ENCODE measurements at places on chromosomes 1 and 21. TPM values are rescaled to one million over a fixed set of nuclear protein-coding genes. Genes with fewer than 3 reads are reported as not detected.

Gene SELENBP1
- total RNA-seq: not detected

Gene DNM3
- 0.35 TPM for total RNA-seq

Gene C4BPA
- total RNA-seq: not detected

Gene BMP8A
- total RNA-seq: 0.14 TPM

Gene CFAP141
- total RNA-seq: not detected

Gene LCE1F
- not detected for total RNA-seq

Gene VSIG8
- total RNA-seq: not detected

DNA sequence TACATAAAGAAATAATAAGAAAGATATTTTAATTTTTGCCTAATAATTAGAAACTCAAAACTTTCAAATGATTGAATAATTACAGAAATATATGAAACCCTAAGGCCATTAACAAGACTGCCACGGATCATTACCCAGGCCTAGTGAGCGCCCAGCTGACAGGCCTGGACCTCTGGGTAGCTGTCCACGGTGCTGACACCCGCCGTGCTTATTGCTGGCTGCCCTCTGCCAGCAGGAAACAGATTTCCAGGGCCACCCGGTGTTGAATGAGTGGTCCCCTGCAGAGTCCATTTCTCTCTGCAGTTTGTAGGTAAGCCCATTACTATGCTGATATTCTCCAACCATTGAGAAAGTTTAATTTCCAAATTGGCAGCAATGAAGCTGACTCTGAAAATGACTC is 254.4 kb upstream of the GJB5 start:
- no peaks in the 10 kb centered on the region for H3K36me3 ChIP-seq
- H3K4me1 ChIP-seq: no peaks in the 10 kb centered on the region
- H3K4me3 ChIP-seq: no peak overlapping the region
- H3K27ac ChIP-seq: no peak overlapping the region
- peaks cover 26% of the 10 kb centered on the region for H3K27me3 ChIP-seq
- DNase-seq: peak; percentile 3

- H3K4me3 ChIP-seq: no peak overlapping the region
- DNase-seq: no peak
- H3K36me3 ChIP-seq: no peaks in the 10 kb centered on the region
- H3K4me1 ChIP-seq: no peaks in the 10 kb centered on the region
- peaks cover 8% of the 10 kb centered on the region for H3K27me3 ChIP-seq
Observed at GRCh38 chr1:204885790-204886189, 15.1 kb downstream of the NFASC start.

DNA sequence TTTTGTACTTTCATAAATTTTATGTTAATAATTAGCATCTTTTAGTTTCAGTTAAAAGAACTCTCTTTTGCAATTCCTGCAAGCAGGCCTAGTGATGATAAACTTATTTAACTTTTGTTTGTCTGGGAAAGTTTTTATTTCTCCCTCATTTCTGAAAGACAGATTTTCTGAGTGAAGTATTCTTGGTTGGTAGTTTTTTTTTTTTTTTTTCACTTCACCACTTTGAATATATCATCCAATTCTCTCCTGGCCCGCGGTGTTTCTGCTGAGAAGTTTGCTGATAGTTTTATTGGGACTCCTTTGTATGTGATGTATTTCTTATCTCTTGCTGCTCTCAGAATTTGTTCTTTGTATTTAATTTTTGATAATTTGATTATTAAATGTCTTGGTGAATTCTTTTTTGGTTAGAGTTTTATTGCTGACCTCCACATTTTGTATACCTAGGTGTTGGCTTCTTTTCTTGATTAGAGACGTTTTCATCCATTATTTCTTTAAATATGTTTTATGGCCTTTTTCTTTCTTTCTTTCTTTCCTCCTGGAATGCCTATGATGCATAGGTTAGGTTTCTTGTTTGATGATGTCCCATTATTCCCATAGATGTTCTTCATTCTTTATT is 45.9 kb downstream of the BRINP2 start:
- no peak for DNase-seq
- no peaks in the 10 kb centered on the region for H3K36me3 ChIP-seq
- H3K4me1 ChIP-seq: no peaks in the 10 kb centered on the region
- H3K27ac ChIP-seq: no peak overlapping the region

DNA sequence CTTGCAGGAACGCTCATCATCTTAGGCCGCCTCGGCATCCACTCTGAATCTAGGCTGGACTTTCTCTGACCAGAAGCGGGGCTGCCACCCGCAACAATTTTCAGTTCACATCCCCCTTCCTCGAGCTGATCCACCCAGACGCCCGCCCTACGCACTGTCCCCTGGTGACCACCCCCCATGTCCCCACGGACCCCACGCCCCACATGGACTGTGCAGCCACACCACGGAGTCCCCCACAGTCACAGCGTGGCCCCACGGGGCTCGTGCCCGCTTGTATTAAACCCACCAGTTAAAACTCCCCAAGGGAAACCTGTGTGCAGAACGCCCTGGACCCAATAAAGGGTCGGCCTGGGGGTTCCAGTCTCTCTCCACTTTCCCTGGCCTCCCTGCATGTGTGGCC is 13.0 kb upstream of the C1QTNF12 start:
- no peak overlapping the region for H3K4me3 ChIP-seq
- peaks cover 5% of the 10 kb centered on the region for H3K4me1 ChIP-seq
- no peak for DNase-seq
- H3K27ac ChIP-seq: peak overlapping the region; percentile 63

- DNase-seq: no peak
- no peak overlapping the region for H3K4me3 ChIP-seq
- H3K36me3 ChIP-seq: no peaks in the 10 kb centered on the region
- H3K4me1 ChIP-seq: no peaks in the 10 kb centered on the region
- no peak overlapping the region for H3K27ac ChIP-seq
Observed at GRCh38 chr1:187626056-187626455, 797.3 kb downstream of the PLA2G4A start.

DNA sequence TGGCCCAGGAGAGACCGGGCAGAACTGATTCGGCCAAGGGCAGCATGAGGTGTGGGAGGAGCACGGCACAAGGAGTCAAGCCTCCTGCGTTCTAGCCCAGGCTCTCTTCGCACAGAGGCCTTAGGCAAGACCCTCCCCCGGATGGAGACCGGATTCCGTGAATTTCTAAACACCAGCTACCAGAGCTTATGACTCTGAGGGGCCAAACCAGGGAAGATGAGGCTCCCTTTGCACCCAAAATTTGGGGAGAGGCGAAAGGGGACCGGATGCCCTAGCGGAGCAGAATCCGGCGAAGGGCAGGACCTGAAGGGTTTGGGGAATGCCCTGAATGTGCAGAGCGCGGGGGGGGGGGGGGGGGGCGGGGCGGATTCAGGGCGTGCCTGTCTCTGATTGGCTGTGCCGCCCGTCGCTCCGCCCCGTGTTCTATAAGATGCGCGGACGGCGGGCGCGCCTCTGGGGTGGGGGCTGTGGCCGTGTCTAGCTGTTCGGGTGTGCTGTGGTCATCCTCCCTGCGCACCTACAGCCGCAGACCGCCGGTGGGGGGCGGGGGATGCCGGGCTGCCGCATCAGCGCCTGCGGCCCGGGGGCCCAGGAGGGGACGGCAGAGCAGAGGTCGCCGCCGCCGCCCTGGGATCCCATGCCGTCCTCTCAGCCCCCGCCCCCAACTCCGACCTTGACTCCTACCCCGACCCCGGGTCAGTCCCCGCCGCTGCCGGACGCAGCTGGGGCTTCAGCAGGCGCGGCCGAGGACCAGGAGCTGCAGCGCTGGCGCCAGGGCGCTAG is at the start of gene TRNP1:
Gene TRNP1, plus strand, starts transcription at position 456 of the 783 bp plus-strand sequence. Its CDS starts 95 bp downstream, at position 551.
- no peaks in the 10 kb centered on the region for H3K36me3 ChIP-seq
- H3K27ac ChIP-seq: no peak within 1 kb of the TSS
- H3K4me1 ChIP-seq: peaks cover 23% of the 10 kb centered on the region
- peak within 1 kb of the TSS; percentile 79 for H3K4me3 ChIP-seq

DNA sequence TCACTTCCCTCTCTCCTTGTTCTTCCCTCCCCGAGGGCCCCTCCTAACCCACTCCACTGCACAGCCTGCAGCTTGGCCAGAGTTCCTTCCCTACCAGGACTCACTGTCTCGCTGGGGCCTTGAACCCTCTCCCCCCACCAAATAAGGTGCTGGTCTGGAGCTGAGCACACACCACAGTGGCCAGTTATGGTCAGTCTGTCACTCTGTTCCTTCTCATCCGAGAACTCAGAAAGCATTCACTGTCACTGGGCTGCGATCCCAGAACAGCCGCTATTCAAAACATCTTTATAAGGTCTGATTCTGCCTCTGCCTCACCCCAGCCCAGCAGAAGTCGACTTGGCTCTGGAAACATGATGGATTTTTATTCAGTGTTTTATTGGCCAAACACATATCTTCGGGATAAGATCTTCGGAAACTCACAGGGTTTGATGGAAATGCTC is 19.8 kb upstream of the LBR start:
- H3K4me1 ChIP-seq: peaks cover 50% of the 10 kb centered on the region
- no peaks in the 10 kb centered on the region for H3K27me3 ChIP-seq
- no peak overlapping the region for H3K4me3 ChIP-seq

- H3K4me1 ChIP-seq: peaks cover 3% of the 10 kb centered on the region
- peaks cover 15% of the 10 kb centered on the region for H3K36me3 ChIP-seq
- H3K27me3 ChIP-seq: no peaks in the 10 kb centered on the region
- DNase-seq: peak; percentile 31
- no peak overlapping the region for H3K4me3 ChIP-seq
Observed at GRCh38 chr1:28208818-28209441, 23.9 kb downstream of the DNAJC8 start.

DNA sequence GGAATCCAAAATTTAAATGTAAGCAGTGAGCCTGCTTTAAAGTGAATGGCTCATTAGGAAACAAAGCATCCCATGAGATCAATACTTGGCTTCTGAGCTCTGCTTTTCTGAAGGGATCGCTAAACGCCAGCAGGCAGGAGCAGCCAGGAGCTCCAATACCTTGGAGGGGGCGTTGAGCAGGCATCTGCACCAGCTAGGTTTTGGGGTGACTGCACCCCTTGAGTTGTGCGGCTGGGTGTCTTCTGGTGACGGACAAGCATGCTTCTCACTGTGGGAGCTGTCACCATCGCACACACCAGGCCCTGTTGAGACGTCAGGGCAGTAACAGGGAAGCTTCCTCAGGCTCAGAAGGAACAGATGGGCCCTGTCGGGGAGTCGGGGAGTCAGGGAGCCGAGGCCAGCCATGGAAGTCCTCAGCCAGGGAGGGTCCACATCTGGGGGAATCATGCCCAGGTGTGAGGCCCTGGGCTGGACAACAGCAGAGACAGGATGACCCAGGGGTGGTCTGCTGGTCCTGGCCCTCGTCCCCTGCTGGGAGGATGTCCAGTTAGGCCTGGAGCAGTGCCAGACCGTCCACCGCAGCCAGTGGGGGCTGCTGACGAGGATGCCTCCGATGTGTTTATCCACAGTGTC is 57.9 kb upstream of the ADARB1 start:
- peaks cover 3% of the 10 kb centered on the region for H3K4me1 ChIP-seq
- no peaks in the 10 kb centered on the region for H3K36me3 ChIP-seq
- peaks cover 48% of the 10 kb centered on the region for H3K27me3 ChIP-seq
- DNase-seq: no peak
